ENCODE measurements at places on chromosomes 13 and 19.

DNA sequence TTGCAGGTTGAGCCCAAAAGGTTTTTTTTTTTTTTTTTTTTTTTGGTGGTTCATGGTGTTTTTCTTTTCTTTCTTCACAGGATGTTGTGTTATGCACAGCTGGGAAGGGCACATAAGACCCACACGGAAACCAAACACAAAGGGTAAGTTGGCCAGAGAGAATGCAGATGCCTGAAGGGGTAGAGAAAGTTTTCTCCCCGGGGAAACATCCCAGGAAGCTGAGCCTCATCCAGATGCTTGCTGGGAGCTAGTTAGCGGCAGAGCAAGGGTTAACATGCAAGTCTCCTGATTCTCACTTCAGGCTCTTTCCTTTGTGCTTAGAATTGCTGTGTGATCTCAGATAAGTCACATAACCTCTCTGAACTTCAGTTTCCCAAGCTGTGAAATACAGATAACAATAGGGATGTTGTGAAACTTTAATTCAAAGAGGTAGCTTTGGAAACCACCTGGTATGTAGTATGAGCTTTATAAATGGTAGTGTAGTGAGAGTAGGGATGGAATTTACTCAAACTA lies 3.1 kb downstream of the ADGRE1 start:
- no peak for DNase-seq

DNA sequence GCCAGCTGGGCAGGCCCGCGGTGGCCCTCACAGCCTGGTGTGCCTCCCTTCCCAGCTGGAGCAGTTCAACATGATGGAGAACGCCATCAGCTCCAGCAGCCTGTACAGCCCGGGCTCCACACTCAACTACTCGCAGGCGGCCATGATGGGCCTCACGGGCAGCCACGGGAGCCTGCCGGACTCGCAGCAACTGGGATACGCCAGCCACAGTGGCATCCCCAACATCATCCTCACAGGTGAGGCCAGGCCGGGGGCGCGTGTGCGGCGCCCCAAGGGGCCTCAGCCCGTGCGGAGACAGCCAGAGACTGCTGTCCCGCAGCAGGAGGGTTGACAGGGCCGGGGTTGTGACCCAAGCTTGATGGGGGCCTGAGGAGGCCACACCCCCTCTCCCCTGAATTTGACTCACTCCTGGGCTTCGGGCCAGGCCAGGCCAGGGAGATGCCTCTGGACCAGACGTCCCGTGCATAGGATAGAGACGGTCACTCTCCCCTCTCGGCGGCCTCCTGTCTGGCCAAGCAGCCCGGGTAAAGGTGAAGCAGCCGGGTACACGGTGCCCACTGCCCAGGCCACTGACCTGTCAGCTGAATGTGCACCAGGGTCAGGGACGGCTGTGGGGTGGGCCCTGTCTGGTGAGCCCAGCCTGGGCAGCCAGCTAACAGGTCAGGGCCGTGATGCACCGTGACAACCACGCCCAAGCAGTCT lies 15.4 kb downstream of the COMP start:
- no peak for DNase-seq

GRCh38 chr13:50519866-50520265 lies 323.6 kb downstream of the DLEU7 start:
- no peak for DNase-seq

DNA sequence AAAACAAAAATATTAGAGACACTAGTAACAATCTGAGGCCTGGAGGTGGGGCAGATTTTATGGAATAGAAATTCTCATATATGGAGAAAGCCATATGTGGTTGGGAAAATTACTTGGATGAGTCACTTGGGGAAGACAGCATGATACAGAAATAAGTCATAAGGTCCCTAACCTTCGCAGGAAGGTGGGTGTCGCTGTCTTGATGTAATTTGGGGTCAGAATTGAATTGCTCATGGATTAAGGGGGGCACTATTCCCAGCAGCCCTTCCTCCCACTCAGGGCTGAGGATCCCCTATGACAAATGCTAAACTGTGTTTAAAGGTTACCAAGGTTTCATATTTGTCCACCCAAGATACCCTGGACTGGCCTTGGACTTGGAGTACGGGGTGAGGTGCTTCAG lies 5.0 kb downstream of the RDH8 start:
- DNase-seq = no peak

- DNase-seq = peak; percentile 38
Measured at GRCh38 chr13:22801402-22802003, 379.3 kb upstream of the SGCG start.

- no peak for DNase-seq
Measured at GRCh38 chr13:74229242-74229641, 95.0 kb upstream of the KLF12 start.

DNA sequence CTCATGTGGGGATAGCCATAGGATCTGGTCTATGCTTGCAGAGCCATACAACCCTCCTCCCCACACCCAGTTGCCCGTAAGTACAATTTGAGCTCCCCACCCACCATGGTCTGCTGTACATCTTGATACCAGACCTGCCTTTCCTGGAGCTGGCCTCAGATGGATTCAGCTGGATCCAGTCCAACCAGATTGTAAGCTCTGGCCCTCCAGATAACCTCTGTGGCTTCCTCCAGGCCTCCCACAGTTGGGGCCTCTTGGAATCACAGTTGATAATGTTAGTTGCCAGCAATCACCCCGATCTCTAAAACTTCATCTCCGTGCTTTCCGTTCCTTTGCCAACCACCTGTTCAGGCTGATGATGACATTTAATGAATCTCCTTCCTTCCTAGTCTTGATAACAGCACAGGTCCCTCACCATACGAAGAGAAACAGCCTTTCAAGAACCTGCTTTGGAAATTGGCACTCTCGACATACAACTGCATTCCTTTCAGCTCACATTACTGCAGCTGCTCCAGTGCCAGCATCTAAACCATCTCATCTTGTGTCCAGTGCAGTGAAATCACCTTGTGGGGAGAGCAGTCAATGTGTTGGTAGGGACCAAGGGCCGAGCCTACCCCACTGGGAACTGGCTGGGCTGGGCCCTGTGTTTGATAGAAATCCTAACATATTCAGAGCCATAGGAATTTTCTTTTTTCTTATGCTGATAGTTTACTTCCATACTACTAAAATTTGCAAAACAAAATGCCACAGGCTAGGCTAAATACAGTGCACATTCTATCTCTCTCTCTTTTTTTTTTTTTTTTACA lies 15.1 kb upstream of the FOXO1 start:
- DNase-seq = no peak

DNA sequence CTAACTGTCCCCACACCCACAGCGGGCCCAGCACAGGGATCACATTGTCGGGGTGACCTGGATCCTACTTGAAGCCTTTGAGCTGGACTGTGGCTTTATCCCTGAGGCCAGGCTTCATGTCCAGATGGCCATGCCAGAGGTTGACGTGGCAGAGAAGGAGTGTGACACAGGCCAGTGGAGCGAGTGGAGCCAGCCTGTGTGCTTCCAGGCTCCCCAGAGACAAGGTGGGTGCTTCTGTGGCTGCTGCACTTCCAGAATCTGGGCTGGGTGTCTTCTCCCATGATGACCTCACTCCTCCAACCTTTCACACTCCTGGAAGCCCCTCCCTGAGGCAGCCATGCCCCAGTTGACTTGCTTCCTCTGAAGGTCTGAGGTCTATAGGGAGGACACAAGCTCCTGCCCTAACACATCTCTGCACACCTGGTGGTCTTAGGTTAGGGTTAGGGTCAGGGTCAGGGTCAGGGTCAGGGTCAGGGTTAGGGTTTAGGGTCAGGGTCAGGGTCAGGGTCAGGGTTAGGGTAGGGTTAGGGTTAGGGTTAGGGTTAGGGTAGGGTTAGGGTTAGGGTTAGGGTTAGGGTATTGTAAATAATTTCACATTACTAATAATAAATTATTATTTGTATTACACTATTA lies 13.1 kb upstream of the MZF1 start:
- DNase-seq = no peak

- DNase-seq = no peak
Measured at GRCh38 chr19:46603752-46604231, 2.7 kb downstream of the CALM3 start.

- DNase-seq = peak; percentile 47
Measured at GRCh38 chr19:30085394-30085793, 143.4 kb downstream of the URI1 start.

- no peak for DNase-seq
Measured at GRCh38 chr13:20826843-20827560, 53.2 kb upstream of the EEF1AKMT1 start.

GRCh38 chr19:2867025-2867991 lies at the start of gene ZNF556:
TSS of gene ZNF556 (plus strand) at chr19:2867335. CDS start at chr19:2867422, 87 bp downstream.
- DNase-seq = no peak

DNA sequence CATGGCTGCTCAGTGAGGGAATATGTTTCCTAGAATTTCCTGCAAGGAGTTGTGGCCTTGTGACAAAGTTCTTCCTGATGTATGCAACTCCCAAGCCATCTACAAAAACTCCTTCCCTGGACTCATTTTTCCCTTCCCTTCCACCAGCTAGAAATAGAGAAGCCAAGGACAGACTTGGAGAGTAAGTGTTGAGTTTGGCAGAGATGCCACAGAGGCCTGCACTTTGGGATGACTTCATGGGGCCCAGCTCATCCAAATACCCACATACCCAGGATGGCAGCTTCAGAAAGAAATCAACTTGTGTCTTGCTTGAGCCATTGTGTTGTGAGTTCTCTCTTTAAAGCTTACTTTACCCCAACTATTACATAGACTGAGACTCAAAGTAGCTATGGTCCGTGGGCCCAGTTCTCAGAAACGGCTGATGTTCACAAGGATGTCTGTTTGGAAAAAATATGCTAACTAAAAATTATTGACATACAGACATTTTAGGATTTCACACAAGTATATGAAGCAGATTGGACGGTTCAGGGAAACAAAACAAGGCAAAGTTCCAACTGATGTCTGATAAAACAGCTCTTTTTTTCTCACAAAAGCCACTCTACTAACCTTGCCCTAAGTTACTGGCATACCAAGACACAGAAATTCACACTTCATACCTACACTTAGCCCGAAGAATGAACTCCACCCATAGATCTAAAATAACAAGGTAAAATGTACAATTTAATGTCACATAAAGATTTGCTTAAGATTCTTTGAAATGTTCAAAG lies 107.9 kb downstream of the NALCN start:
- no peak for DNase-seq

DNA sequence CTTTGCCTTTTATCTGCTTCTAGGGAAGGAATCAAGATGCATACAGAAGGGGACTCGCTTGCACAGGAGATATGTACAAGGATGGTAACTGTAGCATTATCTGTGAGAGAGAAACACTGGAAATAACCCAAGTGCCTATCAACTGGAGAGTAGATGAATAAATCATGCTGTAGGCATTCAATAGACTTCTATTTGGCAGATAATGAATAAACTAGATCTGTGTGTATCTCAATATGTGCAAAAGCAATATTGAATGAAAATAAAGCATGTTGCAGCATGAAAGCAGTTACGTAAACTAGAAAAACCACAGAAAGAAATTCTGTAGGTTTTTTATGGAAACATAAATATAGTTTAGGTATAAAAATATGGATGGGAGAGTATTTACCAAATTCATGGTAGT lies 38.6 kb upstream of the RGCC start:
- no peak for DNase-seq

DNA sequence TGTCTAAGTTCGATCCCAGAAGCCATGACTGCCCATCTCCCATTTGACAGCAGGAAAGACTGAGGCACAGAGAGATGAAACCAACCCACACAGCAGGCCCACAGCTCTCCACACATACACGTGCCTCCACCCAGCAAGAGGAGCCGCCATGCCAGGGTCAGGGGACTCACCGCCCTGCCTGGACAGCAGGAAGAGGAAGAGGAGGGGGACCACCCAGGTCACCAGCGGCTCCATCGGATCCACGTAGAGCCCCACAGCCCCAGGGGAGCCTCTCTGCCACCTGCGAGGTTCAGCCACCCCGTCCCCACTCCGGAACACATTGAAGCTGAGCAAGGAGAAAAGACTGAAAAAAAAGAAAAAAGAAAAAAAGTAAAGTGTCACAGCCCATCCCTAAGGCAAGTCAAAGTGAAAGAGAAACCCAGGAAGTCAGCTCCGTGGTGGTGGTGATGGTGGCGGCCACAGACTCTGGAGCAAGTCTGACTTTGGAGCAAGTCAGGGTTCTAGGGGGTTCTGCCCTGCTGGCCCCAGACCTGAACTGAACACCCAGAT lies at the start of gene IL12RB1:
TSS of gene IL12RB1 (minus strand) at position 345 of the 549 bp plus-strand sequence. CDS start at position 234, 111 bp downstream.
- no peak for DNase-seq

GRCh38 chr13:51118809-51119431 lies 7.8 kb upstream of the C13orf42 start:
- no peak for DNase-seq

DNA sequence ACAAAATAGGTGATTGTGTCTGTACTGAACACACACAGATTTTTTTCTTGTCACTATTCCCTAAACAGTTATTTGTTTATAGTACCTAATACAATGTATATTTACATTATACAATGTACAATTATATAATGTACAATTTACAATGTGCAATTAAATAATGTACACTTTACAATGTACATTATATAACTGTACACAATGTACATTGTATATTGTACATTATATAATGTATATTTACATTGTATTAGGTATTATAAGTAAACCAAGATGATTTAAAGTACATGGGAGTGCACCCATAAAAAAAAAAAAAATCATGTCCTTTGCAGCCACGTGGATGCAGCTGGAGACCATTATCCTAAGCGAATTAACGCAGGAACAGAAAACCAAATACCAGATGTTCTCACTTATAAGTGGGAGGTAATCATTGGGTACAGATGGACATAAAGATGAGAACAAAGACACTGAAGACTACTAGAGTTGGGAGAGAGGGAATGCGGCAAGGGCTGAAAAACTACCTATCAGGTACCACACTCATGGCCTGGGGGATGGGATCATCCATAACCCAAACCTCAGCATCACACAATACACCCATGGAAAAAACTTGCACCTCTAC lies 68.1 kb downstream of the ABCC4 start:
- no peak for DNase-seq

DNA sequence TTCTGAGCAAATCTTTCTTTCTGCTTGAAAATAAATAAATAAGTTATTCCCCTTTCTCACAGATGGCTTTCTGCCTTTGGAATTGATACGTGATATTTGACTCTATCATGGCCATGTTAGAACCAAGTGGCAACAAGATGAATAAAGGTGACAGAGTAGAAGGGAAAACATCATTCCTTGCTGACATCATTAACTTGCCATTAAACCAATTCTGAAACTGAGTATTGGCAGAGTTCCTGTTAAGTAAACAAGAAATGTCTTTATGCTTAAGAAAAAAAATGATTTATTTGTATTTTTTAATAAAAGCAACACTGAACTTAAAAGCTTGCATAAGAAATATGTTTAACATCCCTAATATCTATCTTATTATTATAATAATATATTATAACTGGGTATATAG lies 828.1 kb downstream of the PCDH9 start:
- DNase-seq = no peak
